ENCODE measurements at places on chromosomes 2 and 18.

- DNase-seq, result no peak
Observed at GRCh38 chr2:28801726-28802125, 8.9 kb upstream of the SPDYA start.

- no peak for DNase-seq
Observed at GRCh38 chr18:75113455-75113854, 95.5 kb downstream of the PTGR3 start.

GRCh38 chr2:112827604-112828185 lies 8.9 kb downstream of the IL1B start:
- no peak for DNase-seq

- DNase-seq, result no peak
Observed at GRCh38 chr18:46048641-46049040, 23.4 kb downstream of the PSTPIP2 start.

DNA sequence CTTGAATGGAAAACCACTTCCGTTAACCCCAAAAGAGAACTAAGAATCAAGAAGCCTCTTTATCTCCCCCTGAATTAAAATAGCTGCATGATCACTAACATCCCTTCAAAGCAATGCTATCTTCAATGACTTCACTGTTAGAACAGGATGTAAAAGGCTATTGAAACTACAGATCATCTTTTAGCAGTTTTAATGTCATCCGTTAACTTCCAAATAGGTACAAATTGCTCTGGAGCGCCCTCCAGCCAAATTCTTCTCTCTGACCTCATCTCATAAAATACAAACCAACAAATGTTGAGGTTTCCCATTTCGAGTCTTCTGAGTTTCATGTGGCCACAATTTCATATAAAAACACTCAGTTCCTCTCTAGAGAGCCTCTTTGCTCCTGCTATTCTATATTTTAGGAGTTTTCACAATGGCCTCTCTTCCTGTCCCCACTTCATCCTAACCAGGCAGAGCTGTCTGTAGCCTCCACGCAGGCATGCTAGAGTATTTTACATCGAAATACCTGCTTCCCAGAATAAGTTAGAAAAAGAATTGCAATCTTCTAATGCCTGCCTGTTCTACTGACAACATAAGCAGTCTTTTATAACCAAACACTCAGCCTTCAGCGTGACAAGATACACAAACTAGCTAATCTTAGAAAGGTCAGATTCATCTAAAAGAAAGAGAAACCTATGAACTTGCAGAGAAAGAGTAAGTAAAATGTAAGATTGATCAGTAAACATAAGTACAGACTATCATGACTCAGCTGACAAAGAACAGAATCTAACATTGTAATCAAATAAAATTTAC lies 37.9 kb downstream of the B4GALT6 start:
- DNase-seq, result no peak
